ENCODE measurements at places on chromosomes 6 and 20. TPM values are rescaled to one million over a fixed set of nuclear protein-coding genes. Genes with fewer than 3 reads are reported as not detected.

The LY6G6F gene
- not detected for total RNA-seq

The MMUT gene
- 16.0 TPM for total RNA-seq

The TUBE1 gene
- 38.7 TPM for total RNA-seq

The DOK5 gene
- total RNA-seq: 1.3 TPM

The TEAD3 gene
- total RNA-seq: 23.7 TPM

The ADGRF4 gene
- 0.43 TPM for total RNA-seq

The KCNQ5 gene
- total RNA-seq: 0.97 TPM

The CENPB gene
- 87.7 TPM for total RNA-seq

The STMND1 gene
- total RNA-seq: not detected

The IL20RA gene
- 0.43 TPM for total RNA-seq

The SLC22A1 gene
- 0.32 TPM for total RNA-seq

The SLCO4A1 gene
- total RNA-seq: 3.0 TPM

The HEY2 gene
- 0.32 TPM for total RNA-seq

The LGSN gene
- total RNA-seq: 0.32 TPM

The TRMT6 gene
- 6.8 TPM for total RNA-seq

The SLC44A4 gene
- total RNA-seq: not detected

The EPB41L1 gene
- 9.1 TPM for total RNA-seq

The ASIP gene
- total RNA-seq: not detected

The LINC00237 gene
- total RNA-seq: not detected

The ANKRD66 gene
- not detected for total RNA-seq

The FAXC gene
- total RNA-seq: 0.32 TPM

The DTNBP1 gene
- total RNA-seq: 2.2 TPM

The CRYBG1 gene
- total RNA-seq: 8.1 TPM

The GSTA3 gene
- total RNA-seq: not detected

The GJA1 gene
- total RNA-seq: 512 TPM
